Transverse colon (tissue), 4 donors: ENCODE measurements at places on chromosomes 3 and 15.

- DNase-seq, result no peak
Measured at GRCh38 chr3:67875338-67875737, 220.9 kb upstream of the SUCLG2 start.

DNA sequence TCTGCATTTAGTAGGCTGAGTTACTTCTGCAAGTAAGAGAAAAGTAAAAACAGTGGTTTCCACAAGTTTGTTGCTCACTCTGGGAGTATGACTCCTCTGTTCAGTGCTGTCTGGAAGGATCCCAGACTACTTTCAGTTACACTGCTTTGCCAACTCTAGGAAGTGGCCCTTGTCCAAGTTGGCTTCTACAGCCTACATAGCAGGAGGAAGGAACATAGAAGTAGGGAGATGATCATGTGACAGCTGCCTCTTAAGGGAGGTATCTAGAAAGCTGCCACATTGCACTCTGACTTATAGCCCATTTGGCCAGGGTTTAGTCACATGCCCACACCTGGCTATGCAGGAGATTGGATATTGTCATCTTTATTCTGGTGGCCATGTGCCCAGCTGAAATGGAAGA is 298.1 kb downstream of the NSUN3 start:
- DNase-seq, result peak; percentile 57

DNA sequence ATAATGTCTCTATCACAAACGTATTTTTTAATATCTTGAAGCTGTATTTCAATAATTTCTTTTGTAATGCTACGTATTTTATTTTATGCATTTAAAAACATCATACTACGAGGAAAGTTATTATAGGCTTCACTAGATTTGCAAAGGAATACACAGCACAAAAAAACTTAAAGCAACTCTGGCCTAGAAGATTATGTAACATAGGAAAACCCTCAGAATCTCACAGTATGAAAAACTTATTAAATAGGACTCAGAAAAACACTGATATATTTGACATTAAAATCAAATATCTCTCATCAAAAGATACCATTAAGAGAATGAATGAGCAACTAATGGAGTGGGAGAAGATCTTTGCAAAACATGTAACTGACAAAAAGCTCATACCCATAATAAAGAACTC is 63.7 kb downstream of the DMXL2 start:
- DNase-seq, result no peak

GRCh38 chr3:90184861-90185260 is 1077.4 kb downstream of the EPHA3 start:
- no peak for DNase-seq

DNA sequence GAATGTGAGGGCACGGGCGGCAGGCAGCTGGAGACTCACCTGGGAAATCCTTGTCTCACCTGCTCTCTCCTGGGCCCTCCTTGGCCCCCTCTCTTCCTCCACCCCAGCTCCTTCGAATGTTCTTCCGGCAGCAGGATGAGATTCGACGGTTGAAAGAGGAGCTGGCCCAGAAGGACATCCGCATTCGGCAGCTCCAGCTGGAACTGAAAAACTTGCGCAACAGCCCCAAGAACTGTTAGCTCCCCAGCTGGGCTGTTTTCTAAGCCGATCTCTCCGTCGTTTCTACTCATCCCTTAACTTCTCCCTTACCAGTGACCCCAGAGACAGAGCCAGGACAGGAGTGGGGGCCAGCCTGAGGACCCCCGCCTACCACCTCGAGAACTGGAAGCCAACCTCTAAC is 95.0 kb downstream of the ANP32A start:
- DNase-seq, result peak; percentile 40

- DNase-seq, result no peak
Measured at GRCh38 chr3:12454816-12455121, 29.5 kb upstream of the TSEN2 start.

DNA sequence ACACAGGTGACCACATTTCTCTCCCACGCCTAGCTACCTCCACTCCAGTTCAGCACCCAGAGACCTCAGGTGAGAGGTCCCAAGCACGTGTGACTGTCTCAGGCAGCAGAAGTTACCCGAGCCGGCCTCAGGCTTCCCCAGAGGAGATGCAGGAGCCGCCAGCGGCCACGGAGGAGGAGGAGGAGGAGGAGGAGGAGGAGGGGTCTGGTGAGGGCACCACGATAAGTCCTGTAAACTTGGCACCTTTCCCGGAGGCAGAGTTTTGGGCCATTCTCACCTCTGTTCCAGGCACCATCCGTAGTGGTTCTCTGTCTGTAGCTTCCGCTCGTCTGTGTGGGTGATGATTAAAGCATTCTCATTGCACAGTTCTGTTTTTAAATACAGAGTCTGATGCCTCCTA is 56.1 kb downstream of the CCK start:
- DNase-seq, result no peak

GRCh38 chr15:70447521-70447920 is 315.8 kb downstream of the UACA start:
- no peak for DNase-seq

DNA sequence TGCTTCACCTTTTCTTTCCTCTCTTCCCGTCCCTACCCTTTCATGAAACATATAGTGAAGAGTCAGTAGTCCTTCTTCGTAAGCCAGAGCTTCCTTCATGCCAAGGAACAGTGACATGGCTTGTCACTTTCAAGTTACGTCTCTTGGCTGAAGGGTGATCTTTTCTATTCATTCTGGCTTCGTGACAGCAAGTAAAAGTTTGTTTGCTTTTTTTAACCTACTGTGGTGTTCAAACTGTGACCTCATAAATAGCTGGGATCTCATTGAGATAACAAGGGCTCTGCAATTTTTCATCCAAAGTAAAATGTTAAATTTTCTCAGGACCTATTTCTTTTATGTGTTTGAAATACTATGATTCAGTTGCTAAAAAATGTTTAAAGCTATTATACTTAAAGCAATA is 10.5 kb downstream of the CDIN1 start:
- no peak for DNase-seq

DNA sequence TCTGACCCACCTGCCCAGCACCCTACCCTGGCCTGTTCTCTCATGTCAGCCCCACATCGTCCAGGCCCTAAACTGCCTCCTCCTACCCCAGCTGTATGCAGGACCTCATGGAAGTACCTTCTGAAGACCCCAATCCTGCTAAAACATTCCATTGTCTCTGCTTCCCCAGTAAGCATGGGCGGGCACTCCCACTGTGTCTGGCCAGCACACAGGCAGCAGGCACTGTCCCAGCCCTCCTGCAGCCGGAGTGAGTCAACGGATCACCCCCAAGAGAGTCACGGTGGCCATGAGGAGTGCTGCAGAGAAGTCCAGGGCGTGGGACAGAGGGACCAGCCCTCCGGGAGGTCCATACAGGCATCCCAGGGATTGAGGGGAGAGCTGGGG is 36.4 kb upstream of the SLCO2A1 start:
- no peak for DNase-seq

- no peak for DNase-seq
Measured at GRCh38 chr15:50747523-50747922, 18.0 kb downstream of the SPPL2A start.

- DNase-seq, result no peak
Measured at GRCh38 chr15:31561156-31561555, 234.5 kb downstream of the KLF13 start.

DNA sequence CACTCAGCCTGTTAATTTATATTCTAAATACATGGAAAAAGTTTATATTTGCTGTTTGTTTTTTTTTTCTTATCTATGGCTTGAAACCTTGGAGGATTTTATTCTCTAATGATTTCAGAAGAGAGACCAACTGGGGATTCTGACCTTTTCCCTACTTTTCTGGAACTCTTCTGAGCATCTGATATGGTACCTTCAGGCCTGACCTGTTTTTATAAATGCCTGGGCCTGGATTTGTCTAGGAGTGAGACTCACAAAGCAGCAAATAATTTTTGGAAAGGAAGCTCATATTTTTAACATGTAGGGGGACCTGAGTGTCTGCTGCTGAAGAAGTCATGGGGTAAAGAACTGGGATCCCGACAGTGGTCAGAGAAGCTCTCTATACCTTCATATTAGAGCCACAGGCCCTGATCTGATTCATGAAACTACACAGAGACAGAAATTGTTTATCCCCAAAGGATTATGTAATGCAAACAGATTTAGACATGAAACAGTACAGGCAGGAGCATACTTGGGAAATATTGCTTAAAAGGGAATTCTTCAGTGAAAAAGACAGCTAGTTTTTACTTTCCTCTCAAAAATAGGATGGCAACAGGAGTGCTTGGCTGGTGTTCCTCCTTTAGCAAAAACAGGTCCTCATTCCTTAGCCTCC is 15.9 kb downstream of the PPM1L start:
- no peak for DNase-seq

DNA sequence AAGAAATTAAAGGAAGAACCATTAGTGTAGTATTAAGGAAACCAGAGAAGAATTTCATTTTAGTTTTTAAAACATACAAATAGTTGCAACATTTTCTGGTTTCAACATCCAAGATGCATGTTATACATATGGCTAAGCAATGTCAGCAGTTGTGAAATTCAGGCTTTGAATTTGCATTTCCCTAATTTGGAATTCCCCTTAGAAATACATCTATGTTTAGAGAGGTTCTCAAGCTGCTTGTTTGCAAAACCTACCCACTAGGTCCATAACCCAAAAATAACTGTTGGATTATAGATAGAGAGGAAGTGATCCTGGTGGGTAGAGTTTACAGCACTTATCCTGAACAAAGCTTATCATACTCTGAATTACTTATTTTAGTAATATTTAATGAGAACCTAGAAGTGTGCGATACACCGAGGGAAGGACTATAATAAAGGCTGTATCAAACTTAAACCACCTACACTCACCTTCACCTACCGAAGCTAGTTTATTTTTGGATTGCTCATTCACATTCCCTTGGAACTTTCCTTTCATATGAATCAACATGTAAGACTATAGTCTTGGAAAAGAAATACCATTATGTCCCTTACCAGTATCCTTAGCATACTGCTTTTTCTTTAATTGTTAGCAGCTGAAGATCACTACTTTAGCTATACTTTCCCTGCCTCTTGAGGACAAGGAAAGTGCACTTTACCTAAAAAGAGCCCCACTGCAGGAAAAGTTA is 60.6 kb downstream of the CHAC1 start:
- DNase-seq, result no peak

DNA sequence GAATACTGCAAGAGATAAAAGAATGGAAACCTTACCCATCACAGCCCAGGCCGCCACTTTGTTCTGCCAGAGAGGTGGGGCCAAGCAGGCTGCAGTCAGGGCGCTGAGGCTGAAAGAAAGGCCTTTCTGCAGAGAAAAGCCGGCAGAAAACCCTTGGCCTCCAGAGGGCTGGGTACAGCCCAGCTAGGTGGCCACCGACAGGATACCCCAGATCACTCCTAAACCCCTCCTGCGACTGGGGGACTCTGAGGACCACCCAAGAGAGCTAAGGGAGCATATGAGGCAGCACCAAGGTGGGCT is 69.3 kb downstream of the SMAD6 start:
- DNase-seq, result no peak

DNA sequence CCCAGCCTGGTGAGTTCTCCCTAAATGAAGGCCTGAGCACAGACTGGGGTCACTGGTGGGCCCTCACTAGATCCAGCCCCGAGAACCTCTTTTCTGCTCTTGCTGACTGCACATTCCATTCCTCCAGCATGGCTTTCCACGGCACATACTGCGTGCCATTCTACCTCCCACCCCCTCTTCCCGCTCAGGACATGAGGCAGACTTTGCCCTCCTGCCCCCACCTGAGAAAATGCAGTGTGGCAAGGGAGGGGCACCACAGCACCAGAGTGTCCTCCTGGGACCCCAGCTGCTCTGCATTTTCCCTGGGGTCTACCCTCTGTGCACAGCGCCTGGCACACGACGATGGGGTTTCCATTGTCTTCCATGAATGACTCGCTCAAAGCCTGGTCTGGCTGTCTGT is 6.1 kb upstream of the SLCO2A1 start:
- no peak for DNase-seq

GRCh38 chr3:43030162-43030935 is 51.2 kb downstream of the GASK1A start:
- no peak for DNase-seq

DNA sequence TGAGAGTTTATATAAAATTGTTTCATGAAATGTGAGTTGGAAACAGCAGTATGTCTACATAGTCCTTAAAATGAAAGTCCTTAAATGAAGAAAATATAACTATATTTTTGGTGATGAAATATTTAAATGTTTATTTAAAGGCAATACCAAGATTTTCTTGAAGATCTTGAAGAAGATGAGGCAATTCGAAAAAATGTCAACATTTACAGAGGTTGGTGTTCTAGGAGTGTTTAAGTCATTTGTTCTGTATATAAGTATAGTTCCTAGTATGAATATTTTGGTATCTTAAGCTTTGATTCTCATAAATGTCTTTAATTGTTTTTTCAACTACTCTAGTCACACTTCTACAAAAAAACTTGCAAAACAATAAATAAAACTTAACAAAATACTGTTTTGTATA is 29.0 kb downstream of the NMD3 start:
- DNase-seq, result no peak

DNA sequence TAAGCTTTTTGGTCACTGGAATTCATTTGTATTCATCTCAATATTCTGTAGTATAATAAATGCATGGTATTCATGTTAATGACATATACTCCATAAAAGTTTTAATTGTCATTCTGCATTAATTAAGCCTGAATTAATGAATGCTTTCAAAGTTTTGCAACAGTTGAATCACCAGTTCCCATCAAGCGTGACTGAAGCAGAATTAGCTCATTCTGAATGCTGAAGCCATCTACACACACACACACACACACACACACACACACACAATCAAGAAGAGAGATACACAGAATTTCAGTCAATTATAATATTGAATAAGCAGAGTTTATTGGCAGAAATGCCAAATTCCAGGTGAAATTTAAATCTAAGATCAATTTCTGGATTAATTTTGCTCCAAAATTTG is 252.1 kb upstream of the KCNMB2 start:
- no peak for DNase-seq

DNA sequence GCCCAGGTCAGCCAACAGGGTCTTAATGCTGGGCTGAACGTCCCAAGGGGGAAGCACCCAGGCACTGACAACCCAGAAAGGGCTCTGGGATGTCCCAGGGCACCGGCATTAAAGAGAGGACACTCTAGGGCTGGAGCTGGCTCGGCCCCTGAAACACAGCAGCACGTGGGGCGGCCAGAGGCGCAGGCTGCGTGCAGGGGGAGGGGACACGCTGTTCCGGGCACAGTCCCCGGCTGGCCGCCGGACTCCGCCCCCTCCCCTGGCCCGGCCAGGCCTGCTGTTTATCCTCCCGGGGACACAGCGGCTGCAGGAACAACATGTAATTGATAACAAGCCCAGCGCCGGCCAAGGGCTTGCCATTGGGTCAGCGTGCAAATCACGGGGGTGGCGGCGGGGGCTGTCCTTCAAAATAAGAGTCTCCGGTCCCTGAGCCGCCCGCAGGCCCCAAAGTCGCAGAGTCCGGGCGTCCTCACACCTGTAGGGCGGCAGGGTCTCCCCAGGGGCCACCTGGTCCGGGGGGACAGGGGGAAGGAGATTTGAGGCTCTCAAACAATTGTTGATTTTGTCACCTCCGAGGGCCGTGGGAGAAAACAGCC is 1.3 kb downstream of the KLF15 start:
- DNase-seq, result peak; percentile 88

GRCh38 chr15:23564821-23565394 is 566 bp upstream of the MKRN3 start:
- DNase-seq, result no peak

GRCh38 chr15:84591815-84592214 is 9.0 kb upstream of the ZSCAN2 start:
- DNase-seq, result no peak

GRCh38 chr3:142279965-142280590 is 54.7 kb upstream of the GK5 start:
- peak; percentile 38 for DNase-seq
